ENCODE measurements at places on chromosomes 13 and 19.

DNA sequence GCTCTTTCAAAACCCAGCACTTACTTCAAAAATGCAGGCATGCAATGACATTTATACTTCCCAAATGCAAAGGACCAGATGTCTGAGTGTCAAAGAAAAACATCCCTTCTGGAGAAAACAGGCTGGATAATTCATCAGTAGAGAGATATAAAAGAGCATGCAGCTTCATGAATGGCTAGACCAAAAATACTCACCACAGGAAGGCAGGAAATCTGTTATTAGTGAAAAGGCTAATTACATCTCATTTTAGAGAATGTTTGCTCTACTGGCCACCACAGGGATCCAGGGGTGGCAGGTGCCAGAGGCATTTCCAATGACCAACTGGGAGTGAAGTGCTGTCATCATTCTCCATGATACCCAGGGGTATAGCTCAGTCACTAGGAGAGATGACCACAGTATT lies 106.5 kb downstream of the LHFPL6 start:
- no peak for DNase-seq

DNA sequence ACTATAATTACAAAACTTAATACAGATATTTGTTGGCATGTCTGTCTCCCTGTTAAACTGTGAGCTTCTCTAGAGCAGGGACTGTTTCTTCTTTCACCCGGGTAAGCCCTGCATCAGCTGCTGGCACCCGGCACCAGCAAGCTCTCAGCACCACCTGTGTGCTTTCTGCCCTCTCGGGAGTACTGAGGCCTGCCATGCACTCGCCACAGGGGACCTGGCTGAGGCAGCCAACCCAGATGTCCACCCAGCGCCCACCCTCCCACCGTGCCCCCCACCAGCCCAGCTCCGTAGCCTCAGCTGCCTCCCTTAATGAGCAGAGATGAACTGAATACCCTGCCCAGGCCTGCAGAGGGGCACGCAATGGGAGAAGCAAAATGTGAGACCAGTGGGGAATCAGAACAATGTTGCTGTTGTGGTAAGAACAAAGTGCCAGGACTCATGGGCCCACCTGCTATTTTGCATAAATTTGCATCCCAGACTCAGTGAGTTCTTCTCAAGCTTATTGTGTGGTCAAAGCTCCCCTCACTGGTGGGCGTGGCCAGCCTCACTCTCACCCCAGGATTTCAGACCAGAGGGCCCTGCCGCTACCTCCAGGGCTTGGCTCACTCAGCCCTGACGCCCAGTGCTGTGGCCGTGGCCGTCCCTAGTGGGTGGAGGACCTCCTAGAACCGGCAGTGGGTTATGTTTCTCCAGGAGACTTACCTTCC lies 14.6 kb upstream of the SERPINE3 start:
- no peak for DNase-seq

DNA sequence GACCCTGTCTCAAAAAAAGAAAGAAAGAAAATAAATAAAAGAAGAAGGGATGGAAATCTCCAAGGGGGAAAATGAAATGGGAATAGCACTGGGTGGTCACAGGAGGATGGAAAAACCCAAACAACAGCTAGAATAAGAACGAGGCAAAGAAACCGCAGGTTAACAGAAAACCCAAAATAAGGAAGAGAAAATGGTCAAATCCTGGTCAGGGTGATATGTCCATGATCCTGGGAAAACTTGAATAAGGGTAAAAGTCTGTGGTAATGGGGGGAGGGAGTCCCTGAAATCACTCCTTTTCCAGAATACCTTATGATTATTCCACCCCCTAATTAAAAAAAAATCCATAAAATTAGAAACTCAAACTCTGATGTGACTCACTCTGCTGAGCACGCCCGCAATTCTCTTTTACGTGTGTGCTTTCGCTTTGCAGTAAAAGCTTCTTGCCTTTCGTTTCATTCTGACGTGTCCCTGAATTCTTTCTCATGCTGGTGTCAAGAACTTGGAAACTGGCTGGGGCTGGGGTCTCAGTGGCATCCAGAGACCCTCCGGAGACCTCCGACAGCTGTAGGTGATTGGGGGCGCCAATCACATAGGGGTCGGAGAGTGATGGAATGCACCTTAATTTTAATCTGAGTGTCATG lies 4.3 kb upstream of the NAXD start:
- no peak for DNase-seq

DNA sequence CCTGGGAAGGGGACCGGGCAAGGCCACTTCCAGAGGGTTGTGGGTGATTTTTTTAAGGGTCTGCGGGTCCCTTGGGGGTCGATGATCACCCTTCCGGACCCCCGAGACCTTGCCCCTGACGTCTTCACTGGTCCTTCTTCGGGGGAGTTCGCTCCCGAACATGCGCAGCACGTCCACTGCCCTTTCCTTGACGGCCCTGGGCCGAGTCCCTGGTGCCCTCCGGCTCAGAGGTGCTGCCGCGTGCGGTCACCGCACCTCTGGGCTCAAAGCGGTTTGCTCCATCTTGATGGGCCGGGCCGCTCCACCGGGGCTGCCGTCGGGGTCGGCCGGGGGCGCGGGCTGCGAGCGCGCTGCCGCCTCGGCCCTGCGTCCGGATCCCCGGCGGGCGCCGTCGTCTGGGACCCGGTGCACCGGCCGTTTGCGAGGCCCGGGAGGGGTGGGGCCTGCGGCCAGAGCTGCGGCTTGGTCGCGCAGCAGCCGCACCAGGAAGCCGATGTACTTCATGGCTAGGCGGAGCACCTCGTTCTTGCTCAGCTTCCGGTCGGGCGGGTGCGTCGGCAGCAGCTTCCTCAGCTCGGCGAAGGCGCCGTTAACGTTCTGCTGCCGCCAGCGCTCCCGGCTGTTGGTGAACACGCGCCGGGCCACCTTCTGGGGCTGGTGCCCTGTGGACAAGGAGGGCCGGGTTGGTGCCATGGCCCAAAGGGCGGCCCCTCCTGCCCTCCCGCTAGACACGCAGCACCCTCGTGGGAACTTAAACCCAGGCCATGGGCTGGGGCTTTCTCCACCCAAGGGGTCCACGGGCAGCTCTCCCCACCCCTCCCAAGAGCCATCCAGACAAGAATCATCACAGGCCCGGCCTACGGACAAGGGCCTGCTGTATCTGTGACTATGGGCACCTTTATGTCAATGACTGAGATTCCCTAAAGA lies 3.3 kb downstream of the LYL1 start:
- peak; percentile 70 for DNase-seq
